ENCODE measurements at places on chromosomes 5 and 9.
A peak's percentile ranks its signal among the peaks of the same experiment; 100 is the strongest.

DNA sequence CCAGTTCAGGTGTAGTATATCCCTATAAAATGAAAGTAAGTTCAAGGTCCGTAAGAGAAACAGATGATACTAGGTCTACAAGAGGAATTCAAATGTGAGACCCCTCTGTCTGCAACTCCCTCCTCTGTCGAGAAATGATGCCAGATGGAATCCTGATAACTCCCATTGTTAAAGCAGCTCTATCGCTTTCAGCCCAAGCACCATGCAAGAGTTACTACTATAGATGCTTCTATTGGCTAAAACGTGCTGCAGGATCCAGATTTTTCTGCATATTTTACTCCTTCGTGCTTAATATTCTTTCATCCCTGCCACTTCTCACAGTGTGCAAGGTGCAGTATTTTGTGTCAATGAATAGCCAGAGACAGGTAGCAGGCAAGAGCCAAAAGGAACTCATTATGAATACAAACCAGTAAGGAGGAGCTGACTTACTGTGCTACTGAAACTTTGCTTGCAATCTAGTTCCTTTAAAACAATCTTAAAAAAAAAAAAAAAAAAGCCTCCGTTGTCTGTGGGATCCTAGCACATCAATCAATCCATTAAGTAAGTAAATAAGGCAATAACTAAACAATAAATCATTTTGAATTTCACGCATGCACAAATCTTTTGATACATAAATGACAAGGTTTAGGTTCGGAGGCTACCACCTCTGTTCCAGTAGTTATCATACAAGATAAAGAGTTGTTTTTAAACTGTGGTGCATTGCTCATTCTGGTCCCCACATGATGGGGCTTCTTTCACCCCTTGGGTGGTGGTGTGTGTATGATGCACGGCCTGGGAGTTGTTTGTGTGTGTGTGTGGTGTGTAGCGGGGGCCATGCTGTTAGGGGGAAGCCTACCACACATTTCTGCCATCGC, 151.1 kb upstream of the MPDZ start:
- DNase-seq = no peak

DNA sequence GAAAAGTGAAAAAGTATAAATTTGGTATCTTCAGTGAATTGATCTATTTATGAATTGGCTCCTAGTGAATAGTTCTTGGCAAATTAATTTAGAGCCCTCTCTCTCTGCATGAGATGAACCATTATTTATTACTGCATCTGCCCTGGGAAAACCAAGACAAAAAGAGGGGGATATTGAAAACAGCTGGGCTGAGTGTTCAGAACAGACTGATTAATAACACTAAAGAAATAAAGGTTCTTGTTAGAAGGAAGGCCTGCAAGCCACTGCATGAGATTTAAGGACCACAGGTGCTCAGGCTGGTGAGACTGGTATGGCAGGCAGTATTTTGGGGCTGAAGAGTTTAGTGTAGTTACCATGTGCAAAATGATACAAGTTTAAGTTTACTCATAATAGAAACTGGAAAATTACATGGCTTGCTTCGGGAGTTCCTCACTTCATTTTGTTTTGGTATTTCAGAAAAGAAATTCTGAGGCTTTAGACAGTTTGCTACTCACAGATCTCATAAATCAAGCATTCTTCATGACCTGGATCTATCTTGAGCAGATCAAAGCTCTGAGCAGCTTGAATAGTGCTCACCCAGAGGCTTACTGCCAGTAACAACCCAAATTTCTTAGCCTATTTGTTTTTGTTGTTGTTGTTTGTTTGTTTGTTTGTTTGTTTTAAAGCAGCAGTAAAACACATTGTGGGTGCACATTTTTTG, 56.1 kb downstream of the KIAA1958 start:
- DNase-seq = no peak

DNA sequence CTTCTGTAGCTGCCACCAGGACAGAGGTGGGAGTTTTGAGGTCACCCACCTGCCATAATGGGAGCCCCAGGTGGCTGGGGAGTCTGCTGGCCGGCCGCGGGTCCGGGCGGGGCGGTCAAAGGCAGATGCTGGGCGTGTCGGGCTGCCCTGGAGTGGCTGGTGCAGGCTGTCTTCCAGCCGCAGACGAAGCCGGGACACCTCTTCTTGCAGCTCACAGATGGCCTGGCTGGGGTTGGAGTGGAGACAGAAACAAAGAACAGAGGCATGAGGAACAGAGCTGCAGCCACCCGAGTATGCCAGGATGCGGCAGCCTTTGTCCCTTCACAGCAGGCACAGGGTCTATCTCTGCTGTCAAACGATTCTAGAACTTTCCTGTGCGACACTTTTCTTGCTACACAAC, 18.0 kb downstream of the ORM2 start:
- DNase-seq = no peak

DNA sequence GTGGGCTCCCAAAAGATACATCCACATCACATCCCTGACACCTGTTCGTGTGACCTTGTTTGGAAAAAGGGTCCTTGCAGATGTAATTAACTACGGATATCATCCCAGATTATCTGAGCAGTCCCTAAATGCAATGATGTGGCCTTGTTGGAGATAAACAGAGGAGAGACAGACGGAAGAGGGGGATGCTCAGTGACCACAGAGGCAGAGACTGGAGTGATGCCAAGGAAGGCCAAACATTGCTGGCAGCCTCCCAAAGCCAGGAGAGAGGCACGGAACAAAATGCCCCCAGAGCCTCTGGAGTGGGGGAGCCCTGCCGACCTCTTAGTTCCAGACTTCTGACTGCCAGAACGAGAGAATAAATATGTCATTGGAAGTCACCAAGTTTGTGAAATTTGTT, 15.0 kb upstream of the VAV2 start:
- peak; percentile 33 for DNase-seq

GRCh38 chr9:78289474-78289873, 7.5 kb upstream of the PSAT1 start:
- no peak for DNase-seq

DNA sequence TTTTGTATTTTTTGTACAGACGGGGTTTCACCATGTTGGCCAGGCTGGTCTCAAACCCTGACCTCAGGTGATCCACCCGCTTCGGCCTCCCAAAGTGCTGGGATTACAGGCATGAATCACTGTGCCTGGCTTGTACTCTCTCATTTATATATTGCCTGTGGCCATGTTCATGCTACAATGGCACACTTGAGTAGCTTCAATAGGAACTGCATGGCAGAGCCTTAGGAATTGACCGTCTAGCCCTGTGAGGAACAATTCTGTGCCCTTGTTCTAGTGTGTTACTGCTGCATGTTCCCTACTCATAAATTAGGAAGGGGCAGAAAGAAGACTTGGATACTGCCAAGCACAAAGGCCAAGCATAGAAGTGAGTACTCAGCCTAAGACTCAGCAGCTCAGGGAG, 104.2 kb downstream of the LIFR start:
- DNase-seq = no peak

DNA sequence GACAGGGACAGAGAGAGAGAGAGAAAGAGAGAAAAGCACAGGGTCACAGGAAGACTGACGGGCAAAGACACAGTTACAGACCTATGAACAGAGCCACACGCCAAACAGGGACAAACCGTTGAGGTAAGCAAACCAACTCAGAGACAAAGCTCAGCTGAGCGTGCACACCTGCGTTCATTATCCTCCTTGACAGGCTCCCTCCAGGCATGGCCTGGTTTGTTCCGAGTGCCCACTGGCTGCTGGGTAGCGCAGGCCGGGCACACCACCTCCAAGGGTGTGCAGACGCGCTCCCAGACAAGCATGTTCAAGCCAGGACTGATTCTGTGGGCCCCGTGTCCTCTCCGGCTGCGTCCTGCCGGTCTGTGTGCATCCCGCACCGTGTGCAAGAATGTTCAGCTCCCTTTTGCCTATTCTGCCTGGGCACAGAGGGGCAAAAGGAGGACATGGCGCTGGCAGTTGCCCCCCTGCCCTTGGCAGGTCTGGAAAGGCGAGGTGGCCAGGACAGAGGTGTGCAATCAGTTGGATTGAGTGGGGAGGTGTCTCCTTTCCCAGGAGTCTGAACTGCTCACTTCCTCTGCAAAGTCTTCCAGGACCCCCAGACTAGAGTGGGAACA, 467 bp upstream of the SMIM32 start:
- no peak for DNase-seq

GRCh38 chr9:18911714-18912342, 121.2 kb downstream of the SAXO1 start:
- no peak for DNase-seq

GRCh38 chr5:133382661-133383579, 229.4 kb downstream of the FSTL4 start:
- no peak for DNase-seq

DNA sequence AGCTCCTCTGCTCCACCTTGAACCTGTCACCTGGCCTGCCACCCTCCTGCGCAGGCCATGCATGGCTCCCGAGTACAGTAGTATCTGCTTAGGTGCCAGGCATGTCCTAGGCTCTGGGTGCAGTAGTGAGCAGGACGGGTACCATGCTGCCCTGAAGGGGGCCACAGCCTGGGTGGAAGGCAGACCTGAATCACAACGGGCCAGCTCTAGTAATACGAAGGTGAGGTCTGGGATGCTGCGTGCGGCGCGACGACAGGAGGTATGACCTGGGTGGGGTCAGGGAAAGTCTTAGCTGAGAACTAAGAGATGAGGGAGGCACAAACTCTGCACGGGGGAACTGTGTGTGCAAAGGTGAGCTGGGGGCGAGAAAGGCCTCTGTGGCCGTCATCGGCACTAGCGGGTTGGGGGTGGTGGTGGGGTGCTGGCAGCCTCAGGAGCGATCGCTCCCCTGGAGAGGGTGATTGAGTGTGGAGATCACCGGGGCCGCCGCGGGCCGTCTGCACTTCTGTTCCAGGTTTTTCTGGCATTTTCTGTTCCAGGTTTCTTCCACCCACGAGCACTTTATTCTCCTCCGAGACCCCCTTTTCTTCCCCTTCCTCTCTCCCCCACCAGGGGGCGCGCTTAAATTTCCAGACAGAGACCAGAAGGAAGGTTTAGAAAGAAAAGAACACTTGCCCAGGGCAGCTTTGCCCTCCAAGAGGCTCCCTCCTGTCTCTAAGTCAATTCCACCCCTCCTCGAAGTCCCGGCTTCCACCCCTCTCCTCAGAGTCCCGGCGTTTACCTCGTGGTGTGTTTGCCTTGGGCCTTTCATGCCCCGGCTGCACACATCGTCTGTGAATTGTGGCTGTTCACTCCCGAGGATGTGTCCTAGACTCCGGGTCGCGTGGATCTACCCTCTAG, 15.1 kb downstream of the PDLIM4 start:
- peak; percentile 43 for DNase-seq

- DNase-seq = no peak
Measured at GRCh38 chr5:76477571-76477970, 74.5 kb downstream of the IQGAP2 start.

All from NCI-H2029 treated with DMSO at 0.1 percent for 48 hours (cell line).